Right cardiac atrium (tissue), 5 donors: ENCODE measurements at places on chromosomes 2 and 18.
A peak's percentile ranks its signal among the peaks of the same experiment; 100 is the strongest.

DNA sequence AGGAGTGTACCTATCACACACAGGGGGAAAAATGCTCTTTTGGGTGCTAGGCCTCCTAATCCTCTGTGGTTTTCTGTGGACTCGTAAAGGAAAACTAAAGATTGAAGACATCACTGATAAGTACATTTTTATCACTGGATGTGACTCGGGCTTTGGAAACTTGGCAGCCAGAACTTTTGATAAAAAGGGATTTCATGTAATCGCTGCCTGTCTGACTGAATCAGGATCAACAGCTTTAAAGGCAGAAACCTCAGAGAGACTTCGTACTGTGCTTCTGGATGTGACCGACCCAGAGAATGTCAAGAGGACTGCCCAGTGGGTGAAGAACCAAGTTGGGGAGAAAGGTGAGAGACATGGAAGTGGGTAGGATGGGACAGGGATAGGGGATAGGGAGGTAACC is 12.2 kb downstream of the DHRS9 start:
- no peak for DNase-seq

DNA sequence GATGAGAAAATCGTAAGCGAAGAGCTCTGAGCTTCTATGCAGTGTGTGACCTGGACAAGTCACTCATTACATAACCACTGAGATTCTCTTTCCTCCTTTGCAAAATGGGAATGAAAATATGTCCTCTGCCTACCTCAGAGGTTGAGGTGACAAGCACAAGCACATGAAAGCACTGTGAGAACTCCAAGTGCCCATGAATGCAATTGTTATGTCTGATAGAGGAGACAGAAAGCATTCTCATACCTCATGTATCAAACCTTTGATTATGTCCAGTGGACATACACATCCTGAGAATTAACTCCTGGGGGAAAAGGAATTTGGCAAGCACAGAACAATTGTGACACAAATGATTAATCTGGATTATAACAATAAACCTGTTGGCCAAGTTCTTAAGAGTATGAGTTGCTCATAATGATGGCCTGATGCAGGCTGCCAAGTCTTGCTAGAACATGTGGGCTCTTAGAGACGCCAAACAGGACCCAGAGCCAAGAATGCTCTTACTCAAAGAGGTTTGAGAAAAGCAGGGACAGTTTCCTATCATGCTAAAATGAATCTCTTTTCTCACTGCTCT is 8.5 kb upstream of the RMDN2 start:
- DNase-seq, result peak; percentile 61

DNA sequence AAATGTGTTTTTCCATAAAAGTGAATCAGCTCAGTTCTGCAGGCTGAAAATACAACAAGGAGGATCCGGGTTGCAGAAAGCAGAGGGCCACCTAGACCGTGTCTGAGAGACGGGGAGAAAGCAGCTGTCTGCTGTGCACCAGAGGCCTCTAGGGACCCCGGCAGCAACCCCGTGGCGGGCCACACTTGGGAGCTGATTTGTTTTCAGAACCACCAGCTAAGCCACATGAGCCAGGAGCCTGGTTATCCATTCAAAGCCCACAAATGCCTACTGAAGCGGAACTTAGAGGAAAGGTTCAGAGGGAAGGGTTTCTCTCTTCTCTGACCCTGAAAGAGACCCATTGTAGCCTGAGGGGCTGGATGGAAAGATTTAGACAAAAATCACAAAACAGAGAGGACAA is 28.4 kb upstream of the ID2 start:
- no peak for DNase-seq

GRCh38 chr2:171420728-171421563 is 12.8 kb downstream of the METTL8 start:
- DNase-seq, result no peak
